SJCRH30 (cell line): ENCODE measurements at places on chromosomes 1 and 21. TPM values are rescaled to one million over a fixed set of nuclear protein-coding genes. Genes with fewer than 3 reads are reported as not detected.
A peak's percentile ranks its signal among the peaks of the same experiment; 100 is the strongest.

DNA sequence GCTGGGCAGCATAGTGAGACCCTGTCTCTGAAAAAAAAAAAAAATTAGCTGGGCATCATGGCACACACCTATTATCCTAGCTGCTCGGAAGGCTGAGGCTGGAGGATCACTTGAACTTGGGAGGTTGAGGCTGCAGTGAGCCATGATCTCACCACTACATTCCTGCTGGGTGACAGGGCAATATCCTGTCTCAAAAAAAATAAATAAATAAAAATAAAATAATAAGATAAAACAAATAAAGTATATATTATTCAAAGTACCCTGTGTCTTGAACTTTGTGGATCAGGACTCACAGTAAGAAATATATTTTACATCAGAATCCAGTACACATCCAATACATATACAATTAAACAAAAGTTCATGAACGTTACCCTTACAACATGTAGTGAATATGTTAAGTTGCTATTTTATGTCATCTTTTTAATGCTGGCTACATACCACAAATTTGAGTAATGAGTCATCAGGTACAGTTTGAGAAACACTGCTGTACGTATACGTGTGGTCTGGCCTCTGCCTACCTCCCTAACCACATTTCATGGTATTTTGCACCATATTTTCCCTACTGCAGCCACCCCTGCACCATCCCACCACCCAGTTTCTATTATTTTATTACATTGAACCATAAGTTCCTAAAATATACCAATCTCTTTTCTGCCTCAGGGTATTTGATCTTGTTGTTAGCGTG, 4.4 kb downstream of the NME7 start:
- DNase-seq: no peak

Gene TDRD5
- total RNA-seq: not detected in 2 replicates

DNA sequence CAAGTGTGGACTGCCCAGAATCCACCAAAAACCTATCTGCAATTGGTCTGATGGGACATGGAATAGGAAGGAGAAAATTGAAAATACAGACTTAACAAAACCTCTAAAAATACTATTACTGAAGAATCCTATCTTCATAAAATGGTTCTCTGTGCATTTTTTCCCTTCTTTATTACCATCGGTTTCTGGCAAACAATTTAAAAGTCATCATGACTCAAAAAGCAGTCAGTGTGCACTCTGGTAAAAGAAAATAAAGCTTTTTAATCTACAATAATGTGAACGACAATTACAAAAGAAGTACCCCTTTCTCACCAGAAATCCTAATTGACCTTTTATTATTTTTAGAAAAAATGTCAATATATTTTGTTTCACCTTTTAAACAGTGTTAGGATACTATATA, 186.3 kb downstream of the TPR start:
- no peak for DNase-seq

Gene SPRR2G
- total RNA-seq: not detected in 2 replicates

- DNase-seq: no peak
Measured at GRCh38 chr21:23686737-23687523, 1920.4 kb downstream of the MRPL39 start.

Gene FCRL6
- total RNA-seq: not detected in 2 replicates

DNA sequence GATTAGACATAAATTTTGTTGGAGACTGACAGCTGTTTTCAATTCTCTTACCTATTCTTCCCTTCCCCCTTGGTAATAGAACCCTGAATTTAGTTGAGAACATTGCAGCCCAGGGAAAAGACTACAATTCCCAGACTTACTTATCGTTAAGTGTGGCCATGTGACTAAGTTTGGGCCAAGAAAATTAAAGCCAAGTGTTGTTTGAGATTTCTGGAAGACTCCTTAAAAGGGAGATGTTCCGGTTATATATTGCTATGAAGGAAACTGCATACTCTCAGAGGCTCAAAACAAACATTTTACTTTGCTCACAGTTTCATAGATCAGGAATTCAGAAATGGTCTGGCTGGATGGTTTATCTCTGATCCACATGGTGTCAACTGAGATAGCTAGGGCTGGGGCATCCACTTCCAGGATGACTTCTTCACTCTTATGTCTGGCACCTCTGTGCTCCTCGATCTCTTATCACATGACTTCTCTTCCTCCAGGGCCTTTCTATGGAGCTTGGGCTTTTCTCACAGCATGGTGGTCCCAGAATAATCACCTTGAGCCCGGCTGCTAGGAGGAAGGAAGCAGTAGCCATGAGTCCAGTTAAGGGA, 22.4 kb upstream of the CD34 start:
- DNase-seq: no peak

- peak; percentile 79 for DNase-seq
Measured at GRCh38 chr1:17274186-17275170, 25.6 kb downstream of the PADI3 start.

Gene MMP23B
- 0.81 and 2.7 TPM in 2 replicates for total RNA-seq

- DNase-seq: no peak
Measured at GRCh38 chr1:20987831-20988825, 188.6 kb downstream of the EIF4G3 start.

Gene GLRX2
- total RNA-seq: 25.8 and 29.2 TPM in 2 replicates

GRCh38 chr1:113095790-113096455, 22.9 kb downstream of the LRIG2 start:
- no peak for DNase-seq

Gene INAVA
- total RNA-seq: 16.1 and 19.8 TPM in 2 replicates

DNA sequence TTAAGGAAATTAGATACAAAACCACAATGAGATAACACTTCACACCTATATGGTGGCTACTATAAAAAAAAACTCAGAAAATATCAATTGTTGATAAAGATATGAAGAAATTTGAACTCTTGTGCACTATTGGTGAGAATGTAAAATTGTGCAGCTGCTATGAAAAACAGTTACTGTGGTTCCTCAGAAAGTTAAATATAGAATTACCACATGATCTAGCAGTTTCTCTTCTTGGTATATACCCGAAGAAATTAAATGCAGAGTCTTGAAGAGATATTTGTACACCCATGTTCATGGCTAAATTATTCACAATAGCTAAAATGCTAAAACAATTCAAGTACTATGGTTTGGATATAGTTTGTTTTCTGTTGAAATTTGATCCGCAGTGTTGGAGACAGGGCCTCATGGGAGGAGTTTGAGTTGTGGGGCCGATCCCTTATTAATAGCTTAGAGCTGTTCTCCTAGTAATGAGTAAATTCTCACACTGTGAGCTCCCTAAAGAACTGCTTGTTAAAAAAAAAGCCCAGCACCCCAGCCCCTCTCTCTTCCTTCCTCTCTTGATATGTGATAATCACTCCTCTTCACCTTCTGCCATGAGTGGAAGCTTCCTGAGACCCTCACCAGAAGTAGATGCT, 1412.1 kb downstream of the PLA2G4A start:
- no peak for DNase-seq

DNA sequence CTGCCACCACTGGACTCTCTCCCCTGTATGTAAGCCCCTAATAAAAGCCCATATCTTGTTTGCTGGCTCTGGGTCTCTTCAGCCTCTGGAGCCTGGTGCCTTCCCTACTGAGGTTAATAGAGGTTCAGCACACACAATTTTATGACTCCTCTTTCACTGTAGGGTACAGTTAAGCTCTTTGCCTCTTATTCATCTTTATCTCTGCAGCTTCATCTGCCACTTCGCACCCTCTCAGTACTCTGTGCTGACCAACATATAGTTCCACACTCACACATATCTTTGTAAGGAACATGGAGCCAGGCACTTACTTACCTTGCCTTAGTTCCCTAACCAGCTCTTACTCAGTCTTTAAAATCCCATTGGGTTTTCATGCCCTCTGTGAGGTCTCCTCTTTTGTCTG, 4.5 kb downstream of the BTBD8 start:
- DNase-seq: no peak

Gene B3GALNT2
- 44.4 and 50.1 TPM in 2 replicates for total RNA-seq

DNA sequence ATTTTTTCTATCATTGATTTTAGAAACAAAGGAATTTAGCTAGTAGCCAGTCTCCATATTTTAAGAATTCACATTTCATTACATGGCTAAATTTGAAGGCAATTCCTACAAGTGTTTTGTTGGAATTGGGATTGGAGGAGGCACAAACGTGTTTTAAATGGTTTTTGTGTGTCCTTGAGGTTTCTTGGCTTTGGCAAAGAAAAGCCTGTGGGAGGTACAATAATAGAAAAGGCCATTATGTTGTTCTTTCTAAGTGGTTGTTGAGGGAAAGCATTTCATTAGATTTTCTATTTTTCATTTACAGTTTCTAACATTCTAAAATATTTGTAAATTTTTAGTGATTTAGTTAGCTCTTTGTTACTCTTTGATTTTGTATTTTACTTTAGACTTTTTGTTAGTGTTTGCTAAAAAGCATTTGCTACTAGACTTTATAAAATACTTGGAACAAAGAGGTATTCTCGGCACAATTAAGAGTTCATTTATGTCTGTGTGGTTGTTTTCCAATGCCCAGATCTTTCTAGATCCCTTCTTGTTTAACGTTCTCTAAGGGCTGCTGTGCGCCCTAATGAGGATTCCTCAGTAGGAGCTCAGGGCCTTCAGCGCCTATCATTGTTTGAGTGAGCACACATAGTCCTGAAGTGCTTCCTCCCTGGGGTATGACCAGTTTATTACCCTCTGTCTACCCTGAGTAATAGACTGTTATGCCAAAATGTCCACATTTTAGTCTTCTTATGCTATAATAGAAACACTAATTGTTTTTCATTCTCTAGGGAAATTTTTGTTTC, 70.0 kb upstream of the KIAA1614 start:
- no peak for DNase-seq

Gene STK40
- total RNA-seq: 30.3 and 33.7 TPM in 2 replicates

DNA sequence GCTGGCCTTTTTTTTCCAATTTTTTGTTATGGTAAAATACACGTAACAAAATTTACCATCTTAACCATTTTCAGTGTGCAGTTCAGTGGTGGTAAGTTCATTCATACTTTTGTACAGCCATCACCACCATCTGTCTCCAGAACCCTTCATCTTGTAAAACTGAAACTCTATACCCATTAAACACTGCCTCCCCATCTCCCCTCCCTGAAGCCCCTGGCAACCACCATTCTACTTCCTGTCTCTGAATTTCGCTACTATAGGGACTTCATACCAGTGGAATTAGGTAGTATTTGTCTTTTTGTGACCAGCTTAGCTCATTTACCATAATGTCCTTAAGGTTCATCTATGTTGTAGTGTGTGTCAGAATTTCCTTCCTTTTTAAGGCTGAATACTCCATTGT, 8.7 kb downstream of the PKNOX1 start:
- peak; percentile 66 for DNase-seq

Gene SLC19A1
- total RNA-seq: 27.6 and 27.8 TPM in 2 replicates

DNA sequence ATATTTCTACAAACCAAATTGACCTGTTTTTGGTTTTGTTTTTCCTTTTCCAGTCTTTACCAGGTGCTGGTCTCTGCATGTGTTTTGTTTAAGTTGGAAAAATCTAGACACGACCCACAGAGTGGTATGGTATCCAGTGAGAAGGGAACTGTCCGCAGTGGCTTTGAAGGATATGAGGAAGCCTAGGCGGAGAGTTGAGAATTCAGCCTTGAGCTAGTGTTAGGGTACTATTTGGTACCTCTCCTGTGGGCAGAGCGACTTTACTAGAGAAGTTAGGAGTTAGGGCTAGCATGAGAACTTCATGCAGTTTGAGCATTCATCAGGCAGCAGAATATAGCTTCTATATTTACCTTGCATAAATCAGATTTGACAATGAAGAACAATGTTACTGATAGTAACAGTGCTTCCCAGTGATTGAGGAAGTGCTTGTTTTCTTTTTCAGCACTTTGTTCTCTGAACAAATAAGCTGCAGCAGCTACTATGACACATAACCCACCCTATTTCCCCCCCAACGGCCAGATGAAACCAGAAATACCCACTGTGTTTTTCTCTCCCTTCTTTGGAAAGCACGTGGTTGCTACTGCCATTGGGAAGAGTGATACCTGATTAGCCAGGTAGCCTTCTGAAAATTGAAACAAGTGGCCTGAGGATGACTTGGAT, 19.0 kb downstream of the MRPS6 start:
- no peak for DNase-seq

GRCh38 chr1:16165073-16165364, 9.2 kb upstream of the EPHA2 start:
- DNase-seq: peak; percentile 63

Gene NES
- total RNA-seq: 356 and 359 TPM in 2 replicates

Gene PGLYRP4
- not detected in 2 replicates for total RNA-seq

Gene TGFBR3
- 7.7 and 10.1 TPM in 2 replicates for total RNA-seq

Gene RBM11
- total RNA-seq: not detected in 2 replicates

DNA sequence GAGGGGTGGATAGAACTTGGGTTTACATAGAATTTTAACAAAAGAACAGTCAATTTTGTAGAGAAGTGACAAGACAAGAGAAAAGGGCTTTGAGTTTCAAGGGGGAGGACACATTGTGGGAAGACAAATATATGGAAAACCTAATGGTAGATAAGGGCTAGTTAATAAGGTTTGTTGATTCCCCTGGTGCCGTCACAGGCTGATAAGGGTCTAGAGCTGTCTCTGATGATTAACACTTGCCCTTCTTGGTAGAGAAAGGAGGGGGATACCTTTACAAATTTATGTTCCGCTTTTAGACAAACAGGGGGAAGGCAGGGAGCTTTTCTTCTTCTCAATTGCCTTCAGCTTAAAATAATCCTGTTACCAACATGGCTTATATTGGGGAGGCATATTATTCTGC, 124.3 kb downstream of the ETS2 start:
- no peak for DNase-seq

Gene SMG7
- total RNA-seq: 18.5 and 19.1 TPM in 2 replicates

Gene CLDN17
- not detected in 2 replicates for total RNA-seq

DNA sequence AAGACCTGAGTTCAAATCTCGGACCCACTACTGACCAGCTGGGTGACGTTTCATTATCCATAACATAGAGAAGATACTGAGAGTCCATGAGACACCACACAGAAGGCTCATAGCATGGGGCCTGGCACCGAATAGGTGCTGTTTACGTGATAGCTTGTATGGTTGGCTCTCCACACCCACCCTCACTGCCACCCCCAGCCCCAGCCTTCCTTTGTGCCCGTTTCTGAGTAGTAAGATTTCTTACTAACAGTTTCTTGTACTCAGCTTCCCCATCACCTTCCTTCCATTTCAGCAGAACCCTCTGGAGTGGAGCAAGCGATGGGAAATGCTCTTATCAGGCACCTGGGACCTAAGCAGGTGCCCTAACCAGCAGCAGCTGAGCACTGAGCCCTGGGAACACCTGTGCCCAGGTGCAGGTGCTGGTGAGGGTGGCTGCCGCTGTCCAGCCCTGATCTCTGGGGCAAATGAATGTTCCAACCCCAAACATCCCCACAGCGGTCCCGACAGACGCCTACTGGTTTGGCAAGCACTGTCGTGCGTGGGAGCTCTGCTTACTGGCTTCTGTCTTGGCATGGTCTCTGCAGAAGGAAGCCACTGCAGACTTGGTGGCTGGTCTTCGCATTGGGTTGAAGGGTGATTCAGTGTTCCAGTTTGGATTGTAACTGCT, 225.4 kb downstream of the CAMTA1 start:
- no peak for DNase-seq

- no peak for DNase-seq
Measured at GRCh38 chr1:29501227-29501976, 265.1 kb downstream of the PTPRU start.

DNA sequence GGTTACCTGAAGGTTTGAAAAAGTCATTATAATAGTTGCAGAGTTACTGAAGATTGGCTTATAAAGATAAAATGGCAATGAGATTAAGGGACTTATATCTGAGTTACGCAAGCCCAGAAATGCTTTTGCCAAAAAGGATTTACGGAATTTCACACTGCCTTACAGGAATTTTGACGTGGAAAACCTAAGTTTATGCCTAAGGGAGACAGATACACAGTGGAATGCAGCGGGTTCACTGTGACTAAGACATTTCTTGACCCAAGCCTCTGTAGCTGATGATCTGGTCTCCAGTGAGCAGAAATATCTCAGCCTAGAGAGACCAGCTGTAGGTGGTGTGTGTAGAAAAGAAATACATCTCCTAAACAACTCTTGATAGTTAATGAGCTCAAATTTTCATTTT, 10.1 kb upstream of the EXO1 start:
- peak; percentile 57 for DNase-seq

Gene TNNI3K
- not detected in 2 replicates for total RNA-seq
